ENCODE measurements at places on chromosomes 5 and 9. TPM values are rescaled to one million over a fixed set of nuclear protein-coding genes. Genes with fewer than 3 reads are reported as not detected.

DNA sequence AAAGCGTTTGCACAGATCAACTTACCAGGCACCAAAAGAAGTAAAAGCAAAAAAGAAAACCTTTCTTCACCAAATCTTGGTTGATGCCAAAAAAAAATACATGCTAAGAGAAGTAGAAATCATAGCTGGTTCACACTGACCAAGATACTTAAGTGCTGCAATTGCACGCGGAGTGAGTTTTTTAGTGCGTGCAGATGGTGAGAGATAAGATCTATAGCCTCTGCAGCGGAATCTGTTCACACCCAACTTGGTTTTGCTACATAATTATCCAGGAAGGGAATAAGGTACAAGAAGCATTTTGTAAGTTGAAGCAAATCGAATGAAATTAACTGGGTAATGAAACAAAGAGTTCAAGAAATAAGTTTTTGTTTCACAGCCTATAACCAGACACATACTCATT, 36.4 kb upstream of the CCDC152 start:
- no peak for DNase-seq

GRCh38 chr9:17062497-17062896, 72.3 kb upstream of the CNTLN start:
- no peak for DNase-seq

GRCh38 chr5:118775790-118776499, 212.4 kb downstream of the DTWD2 start:
- DNase-seq, result peak; percentile 30

The IL5 gene
- total RNA-seq, result not detected

The SLC34A1 gene
- 0.10 TPM for total RNA-seq

The FAM221B gene
- total RNA-seq, result not detected

The TMC1 gene
- total RNA-seq, result not detected

The MYOZ3 gene
- not detected for total RNA-seq
